ENCODE measurements at places on chromosomes 6 and 20. TPM values are rescaled to one million over a fixed set of nuclear protein-coding genes. Genes with fewer than 3 reads are reported as not detected.

DNA sequence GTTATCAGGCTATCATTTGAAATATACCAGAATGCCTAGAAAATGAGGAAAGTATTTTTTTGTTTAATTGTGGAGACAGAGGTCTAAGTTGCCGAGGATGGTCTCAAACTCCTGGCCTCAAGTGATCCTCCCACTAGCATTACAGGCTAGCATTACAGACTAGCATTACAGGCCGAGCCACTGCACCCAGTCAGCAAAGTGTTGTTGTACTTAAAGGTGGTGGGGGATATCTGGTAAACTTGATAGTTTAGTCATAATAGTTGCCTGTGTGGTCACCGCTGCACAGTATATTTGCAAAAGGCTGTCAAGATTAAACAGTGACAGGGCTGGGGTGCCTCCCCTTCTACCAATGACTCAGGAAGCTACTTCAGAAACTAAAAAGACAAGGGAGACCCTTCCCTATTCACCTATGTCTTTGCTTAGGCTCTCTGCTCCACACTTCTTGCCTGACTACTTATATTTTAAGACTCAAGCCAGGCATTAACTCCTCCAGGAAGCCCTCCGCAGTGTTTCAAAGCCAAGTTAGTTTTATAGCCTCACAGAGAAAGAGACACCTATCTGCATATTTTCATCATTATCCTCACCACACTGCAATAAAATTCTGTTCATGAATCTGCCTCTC is 3.1 kb upstream of the AKIRIN2 start:
- DNase-seq = peak; percentile 80

DNA sequence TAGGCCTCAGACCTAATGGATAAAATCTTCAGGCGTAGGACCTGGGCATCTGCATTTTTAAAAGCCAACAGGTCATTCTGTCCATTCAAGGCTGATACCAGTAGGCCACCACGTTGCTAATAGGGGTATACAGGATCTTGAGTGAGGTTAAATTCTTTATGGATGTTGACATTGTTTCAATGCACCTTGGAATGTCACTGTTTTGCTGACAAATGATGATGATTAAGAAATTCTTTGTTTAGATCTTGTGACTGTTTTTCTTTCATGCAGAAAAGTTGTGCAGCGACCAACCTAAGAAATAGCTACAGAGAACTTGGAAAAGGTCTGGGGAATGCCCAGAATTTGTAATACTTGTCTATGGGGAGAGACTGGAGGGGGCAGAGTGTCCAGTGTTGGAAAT is 101.1 kb upstream of the CLDN20 start:
- peak; percentile 43 for DNase-seq

DNA sequence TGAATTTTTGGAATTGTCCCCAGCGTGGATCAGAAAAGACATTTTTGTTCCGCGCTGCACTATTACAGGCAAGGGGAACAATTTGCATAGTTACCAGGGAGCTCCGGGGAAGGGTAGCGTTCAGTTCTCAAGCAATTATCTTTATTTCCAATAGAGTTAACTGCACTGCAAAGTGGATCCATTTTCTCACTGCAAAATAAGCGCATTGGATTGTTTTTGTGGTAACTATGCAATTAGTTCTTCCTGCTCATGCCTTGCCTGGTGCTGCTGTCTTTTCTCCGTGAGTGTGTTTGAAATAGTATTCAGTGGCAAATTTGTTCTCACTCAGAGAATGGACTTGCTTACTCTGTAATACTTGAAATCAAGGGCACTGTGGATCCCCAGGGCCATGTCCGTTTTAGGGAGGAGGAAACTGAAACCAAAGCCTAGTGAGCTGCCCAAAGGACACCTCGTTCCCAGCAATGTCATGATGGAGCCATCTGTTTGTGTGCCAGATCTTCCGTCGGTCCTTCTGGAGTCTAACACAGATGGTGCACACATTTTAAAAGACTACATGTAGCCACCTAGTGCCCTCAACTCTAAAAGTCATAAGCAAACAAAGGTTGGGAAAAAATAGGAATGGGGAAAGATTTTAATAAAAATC is 7.4 kb upstream of the PCK1 start:
- DNase-seq = no peak

GABRR2 gene
- total RNA-seq = 0.36 TPM

PSORS1C2 gene
- not detected for total RNA-seq

TRERF1 gene
- 13.9 TPM for total RNA-seq

OR14J1 gene
- not detected for total RNA-seq

C6orf52 gene
- total RNA-seq = 0.80 TPM

CLPSL2 gene
- not detected for total RNA-seq
